ENCODE measurements at places on chromosomes 5 and 9.

DNA sequence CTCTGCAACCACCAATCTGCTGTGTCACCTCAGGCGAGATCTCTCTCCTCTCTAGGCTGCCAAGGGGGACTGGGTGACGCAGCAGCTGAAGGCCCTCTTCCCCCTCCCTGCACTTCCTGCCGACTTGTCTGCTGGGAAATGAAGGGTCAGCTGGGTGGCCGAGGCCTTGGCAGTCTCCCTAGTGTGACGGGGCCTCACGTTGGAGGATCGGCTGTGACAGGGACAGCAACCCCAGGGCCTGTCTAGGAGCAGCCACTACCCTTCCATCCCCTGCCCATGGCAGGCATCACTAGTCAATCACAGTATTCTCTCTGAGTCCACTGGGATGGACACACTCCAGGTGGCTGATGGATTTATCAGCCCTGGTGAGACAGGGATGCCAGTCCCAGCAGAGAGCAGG is 107.3 kb upstream of the SARDH start:
- DNase-seq, result no peak

- no peak for DNase-seq
These were observed 8.0 kb upstream of the PALM2AKAP2 start for GRCh38 chr9:109771796-109772531.

DNA sequence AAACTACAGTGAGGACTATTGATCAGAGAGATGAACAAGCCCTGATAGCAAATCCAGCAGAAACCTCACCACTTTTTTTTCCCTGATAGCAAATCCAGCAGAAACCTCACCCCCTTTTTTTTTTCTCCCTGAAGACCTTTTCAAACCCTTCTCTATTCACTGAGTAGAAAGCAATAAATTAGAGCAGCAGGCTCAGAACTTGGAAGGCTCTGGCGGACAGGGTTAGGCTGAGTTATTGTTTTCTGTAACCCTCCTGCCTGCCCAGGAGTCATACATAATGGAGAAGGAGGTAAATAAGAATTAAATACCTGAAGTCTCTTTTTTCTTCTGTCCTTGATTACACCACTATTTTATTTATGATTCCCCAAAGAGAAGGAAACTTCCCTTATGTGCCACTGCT is 136.3 kb upstream of the SNX2 start:
- no peak for DNase-seq

DNA sequence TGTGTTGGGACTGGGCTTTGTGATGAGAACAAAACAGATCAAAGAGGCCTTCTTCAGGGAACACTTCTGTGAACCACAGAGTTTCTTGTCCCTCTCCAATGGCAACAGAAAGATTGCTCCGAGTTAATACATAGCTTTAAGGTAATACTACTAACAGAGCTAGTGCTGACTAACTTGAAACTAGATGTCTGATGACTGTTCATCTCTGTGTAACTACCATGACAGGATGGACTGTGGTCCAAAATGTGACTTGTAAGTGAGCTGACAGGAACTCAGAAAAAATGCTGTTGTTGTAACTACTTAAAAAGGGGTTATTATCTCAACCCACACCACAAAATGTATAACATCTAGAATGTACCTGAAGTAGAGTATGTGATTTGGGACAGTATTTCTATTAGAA is 630.2 kb upstream of the DMAC1 start:
- no peak for DNase-seq
